Activated gamma-delta T cell treated with anti-CD3 and anti-CD28 coated beads, Interleukin-2, amount 50 U/mL, for 16 hours (primary cell): ENCODE measurements at places on chromosomes 2 and 18.
A peak's percentile ranks its signal among the peaks of the same experiment; 100 is the strongest.

DNA sequence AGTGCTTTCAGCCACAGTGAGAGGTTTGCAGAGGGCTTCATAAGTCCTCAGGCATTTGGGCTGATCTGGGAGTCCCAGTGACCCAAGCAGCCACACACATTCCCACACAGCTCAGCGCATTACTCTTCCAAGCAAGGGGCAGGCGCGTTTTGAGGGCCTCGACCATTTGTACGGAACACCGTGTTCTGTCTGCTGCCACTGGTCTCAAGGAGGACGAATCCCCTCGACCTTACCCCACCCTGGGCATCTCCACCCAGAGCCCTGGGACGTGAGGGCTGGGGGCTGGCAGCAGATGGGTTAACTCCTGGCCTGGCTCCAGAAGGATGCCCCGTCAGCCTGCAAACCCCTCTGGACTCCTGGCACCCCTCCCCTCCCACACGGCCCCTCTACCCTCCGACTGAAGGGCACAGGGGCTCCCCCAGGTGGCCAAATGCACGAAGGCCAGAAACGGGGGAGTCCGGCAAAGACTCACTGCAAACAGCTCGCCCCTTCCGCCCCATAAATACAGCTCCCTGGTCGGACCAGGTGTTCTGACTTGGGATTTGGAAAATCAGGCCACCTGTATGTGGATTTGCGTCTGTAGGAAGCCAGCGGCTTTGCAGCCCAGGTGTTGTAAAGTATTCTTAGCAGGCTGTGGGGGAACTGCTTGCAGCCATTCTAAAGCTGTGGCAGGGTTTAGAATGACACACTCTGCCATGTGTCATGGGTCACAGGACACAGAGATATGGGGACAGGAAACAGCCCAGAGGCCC lies 33.6 kb upstream of the PTMA start:
- peak; percentile 38 for DNase-seq

DNA sequence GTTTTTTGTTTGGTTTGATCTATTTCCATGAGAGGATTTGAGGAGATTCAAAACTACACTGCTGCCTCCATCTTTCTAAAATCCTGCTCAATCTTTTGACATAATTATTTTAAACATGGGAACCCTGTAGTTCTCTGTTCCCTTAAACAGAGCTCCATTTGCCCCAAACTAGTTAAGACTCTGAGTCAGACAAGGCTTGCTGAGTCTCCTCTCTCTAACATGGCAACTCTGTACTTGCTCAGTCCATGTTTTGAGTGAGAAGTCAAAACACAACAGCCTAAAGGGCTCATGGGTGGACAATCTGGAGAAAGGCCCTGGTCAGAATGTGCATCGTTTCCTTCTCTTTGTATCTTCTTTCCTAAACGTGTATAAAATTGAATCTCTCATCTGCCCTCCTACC lies 7.1 kb upstream of the STAMBP start:
- no peak for DNase-seq

DNA sequence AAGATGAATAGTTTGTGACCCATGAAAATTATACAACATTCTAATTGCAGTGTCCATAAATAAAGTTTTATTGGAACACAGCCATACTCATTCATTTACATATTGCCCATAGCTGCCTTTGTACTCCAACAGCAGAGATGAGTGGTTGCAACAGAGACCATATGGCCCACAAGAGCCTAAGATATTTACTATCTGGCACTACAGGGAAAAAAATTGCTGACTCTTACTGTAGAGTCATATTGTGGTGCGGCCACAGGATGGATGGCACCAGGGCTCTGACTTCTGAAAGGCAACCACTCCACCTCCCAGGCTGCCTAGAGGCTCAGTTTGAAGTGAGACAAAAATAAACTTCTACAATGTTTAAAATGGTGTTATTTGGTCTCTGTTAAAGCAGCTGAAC lies 404.0 kb upstream of the ATP5MC3 start:
- no peak for DNase-seq

DNA sequence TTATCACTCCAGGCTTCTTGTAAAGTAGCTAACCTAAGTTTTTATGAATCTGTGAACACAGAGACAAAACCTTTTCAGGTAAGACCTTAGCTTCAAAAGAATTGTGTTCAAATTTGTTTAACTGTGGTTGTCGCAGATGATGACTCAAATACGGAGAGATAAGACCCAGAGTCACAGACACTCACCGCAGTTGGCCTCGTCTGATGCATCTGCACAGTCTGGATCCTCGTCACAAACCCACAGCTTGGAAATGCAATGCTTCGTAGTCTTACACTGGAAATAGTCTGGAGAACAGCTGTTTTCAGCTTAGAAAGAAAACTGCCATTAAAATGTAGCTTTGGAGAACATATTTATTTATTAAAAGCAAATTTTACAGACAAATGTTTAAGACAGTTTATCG lies 1662.1 kb upstream of the NXPH2 start:
- DNase-seq: no peak

DNA sequence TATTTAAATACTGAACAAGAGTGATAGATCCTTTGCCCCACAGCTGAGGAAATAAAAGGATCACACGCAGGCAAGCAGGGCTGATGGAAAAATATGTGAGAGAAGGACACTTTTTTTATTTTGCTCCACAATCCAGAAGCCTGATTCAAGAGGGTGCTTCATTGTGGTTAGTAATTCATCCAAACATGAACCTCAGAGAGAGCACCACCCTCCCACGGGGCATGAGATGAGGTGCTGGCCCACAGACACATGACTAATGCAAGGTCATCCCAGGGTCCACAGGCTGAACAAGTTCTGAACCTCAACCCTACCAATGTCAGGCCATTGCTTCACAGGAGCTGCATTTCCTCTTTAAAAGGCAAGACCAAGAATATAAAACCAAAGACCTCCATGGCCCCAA lies 239.6 kb downstream of the MREG start:
- no peak for DNase-seq
